ENCODE measurements at places on chromosomes 16 and 17. TPM values are rescaled to one million over a fixed set of nuclear protein-coding genes. Genes with fewer than 3 reads are reported as not detected.

- no peak for DNase-seq
Measured at GRCh38 chr17:75084039-75084660, 3.6 kb upstream of the SLC16A5 start.

DNA sequence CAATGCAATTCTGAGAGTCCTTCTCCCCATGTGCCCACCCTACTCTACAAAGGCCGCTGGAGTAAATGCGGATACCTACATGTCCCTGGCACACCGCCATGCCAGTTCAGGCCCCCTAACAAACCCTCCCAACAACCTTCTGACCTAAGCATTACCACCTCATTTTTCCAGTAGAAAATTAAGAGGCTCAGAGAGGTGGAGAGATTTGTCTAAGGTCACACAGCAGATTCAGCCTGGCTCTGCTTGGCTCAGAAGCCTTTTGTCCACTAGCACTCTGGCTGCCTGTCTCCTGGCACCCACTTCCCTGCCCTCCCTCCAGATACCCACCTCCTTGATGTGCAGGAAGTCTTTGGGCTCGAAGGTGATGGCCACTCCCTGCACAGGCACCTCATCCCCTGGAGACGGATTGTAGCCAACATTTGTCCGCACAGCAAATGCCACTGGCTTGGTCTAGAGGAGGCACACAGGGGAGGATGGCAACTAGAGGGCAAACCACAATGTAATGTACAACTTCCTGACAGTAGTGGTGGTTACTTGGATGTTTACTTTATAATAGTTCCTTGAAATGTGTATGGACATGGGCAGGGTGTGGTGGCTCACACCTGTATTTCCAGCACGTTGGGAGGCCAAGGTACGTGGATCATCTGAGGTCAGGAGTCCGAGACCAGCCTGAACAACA is 10.2 kb downstream of the CACNB1 start:
- no peak for DNase-seq

DNA sequence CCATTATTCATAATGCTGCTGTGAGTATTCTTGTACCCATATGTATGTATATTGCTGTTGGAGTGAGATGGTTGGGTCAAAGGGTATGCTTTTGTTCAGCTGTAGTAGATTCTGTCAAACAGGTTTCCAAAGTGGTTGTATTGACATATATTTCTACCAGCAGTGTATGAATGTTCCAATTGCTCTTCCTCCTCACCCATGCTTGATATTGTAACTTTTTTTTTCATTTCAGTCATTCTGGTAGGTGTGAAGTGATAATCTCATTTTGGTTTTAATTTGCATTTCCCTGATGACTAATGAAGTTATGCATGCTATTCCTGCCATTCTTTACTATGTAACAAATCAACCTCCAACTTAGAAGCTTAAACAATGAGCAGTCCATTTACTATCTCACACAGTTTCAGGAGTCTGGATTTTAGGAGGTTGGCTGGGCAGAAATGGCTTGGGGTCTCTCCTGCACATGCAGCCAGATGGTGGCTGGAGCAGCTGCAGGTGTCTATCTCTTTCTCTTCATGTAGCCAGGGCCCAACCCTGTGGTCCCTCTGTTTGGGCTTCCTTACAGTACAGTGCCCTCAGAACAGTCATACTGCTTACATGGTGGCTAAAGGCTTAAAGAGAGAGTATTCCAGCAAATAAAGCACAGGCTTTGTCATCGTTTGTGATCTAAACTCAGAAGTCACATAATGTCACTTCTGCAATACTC is 21.2 kb downstream of the ERAL1 start:
- no peak for DNase-seq

- DNase-seq, result no peak
Measured at GRCh38 chr16:77169650-77170236, 21.2 kb upstream of the MON1B start.

- no peak for DNase-seq
Measured at GRCh38 chr16:67843343-67843765, 1.2 kb downstream of the THAP11 start.

Gene CHST6
- 0.93 TPM for polyA plus RNA-seq

- no peak for DNase-seq
Measured at GRCh38 chr16:51056331-51056730, 94.7 kb downstream of the SALL1 start.

Gene IL21R
- 0.15 TPM for polyA plus RNA-seq

Gene SLC5A2
- polyA plus RNA-seq, result 40.2 TPM

- DNase-seq, result no peak
Measured at GRCh38 chr17:55386796-55387332, 34.8 kb downstream of the MMD start.

Gene UBTF
- 126 TPM for polyA plus RNA-seq

Gene TEKT3
- 1.6 TPM for polyA plus RNA-seq

- no peak for DNase-seq
Measured at GRCh38 chr16:58009856-58010416, 8.7 kb downstream of the USB1 start.

- DNase-seq, result no peak
Measured at GRCh38 chr17:78739331-78739931, 42.6 kb downstream of the CYTH1 start.

DNA sequence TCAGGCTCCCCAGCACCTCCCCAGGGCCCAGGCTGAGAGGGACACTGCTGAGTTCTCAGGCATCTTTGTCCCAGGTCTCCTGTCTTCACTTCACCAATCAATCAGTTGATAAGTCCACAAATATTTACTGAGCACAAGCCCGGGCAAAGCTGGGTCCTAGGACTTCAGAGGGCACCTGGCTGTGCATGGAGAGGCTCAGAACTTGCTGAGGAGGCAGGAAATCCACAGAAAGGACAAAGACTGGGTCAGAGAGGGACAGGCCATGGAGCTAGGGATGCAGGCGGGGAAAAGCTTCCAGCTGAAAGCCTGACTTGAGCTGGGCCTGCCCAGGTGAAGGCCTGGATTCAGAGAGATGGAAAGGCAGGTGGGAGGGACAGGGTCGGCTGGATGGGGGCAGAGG is 33.2 kb upstream of the C1QL1 start:
- DNase-seq, result no peak

Gene CDH11
- 198 TPM for polyA plus RNA-seq

Gene HOXB13
- not detected for polyA plus RNA-seq

Gene TBC1D3G
- not detected for polyA plus RNA-seq

- no peak for DNase-seq
Measured at GRCh38 chr17:18968345-18968744, 16.4 kb downstream of the SLC5A10 start.

DNA sequence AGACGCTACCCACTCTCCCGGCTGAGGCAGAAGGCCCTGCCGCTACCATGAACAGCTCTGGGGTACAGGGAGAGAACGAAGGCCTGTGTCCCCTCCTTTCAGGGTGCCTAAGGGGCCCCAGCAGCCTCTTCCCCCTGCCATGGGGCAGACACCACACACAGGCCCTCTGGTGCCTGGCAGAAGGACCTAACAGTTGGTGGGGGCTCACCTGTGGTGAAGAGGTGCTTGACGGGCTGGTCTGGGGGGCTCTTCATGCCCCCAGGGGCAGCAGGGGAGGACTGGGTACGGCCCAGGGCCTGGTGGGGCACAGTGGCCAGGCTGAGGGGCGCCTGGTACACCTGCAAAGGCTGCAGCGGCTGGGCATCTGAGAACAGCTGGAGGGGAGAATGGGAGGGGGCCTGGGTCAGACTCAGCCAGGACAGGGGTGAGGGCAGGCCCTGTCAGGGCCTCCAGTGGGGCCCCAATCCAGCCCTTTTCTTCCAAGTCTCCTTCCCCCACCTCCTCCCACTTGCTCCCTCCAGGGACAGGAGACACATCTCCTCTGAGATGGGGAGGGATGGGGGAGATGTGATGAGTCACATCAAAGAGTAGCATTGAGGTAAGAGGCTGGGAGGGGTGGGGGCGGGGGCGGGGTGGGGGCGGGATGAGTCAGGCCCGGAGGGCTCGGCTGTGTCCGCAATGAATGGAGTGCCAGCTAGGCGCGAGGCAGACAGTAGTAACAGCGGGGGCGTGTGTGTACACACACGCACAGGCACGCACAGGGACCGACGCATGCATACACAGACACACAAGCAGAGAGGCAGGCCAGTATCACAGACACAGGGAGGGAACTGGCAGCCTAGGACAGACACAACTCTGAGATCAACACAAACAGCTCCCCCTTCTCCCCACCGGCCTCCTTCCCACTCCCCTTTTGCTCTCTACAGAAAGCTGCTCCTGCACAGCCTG is 16.1 kb downstream of the G6PC3 start:
- DNase-seq, result no peak

Gene TMEM208
- 40.4 TPM for polyA plus RNA-seq

Gene CMTM2
- 0.39 TPM for polyA plus RNA-seq

DNA sequence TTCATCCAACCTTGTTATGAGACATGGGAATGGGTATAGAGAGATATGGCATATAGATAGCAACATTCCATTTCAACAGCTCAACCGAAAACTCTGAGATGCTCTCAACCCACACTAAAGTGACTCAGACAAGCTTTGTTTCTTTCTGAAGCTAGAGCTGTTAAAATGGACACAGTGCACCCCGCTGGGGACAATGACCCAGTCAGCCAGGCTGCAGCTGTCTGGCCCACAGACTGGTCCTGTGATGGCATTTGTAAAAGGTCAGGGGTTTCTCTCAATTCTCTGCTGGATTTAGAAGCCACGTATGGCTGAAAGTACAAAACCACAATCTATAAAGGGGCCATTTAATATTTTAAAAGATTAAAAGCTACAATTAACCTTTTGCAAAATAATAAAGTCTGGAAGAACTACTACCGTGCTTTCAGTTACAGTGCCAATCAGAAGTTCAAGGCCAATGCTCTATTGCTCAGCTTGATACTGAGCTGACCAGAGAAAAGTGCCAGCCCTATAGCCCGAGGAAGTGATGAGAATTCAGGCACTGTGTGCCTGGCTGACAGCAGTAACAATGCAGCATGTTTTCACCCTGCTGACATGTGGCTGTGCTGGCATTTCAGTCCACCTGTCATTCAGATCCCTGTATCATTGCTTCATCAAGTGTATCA is 60.2 kb downstream of the TEX2 start:
- no peak for DNase-seq

- no peak for DNase-seq
Measured at GRCh38 chr17:72413077-72414031, 292.5 kb downstream of the SOX9 start.

DNA sequence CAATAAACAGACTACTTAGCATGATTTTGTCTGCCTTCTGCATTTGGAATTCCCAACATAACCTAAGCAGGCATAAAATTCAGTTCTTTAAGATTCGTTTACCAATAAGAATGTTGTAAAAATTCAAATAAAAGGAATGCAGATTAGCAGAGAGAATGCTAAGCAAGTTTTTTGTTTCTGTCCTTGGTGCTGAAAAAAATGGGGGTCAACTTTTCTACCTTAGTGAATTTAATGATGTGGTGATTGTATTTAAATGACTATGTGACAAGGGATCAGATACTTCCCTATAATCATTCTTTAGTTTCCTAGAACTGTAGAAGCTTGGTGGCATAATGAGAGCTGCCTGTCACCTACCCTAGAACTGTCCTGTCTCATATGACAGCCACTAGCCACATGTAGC is 159.5 kb downstream of the RBFOX1 start:
- DNase-seq, result no peak

Gene MRC2
- polyA plus RNA-seq, result 66.1 TPM

Gene HOXB9
- polyA plus RNA-seq, result 75.3 TPM

Gene CCL1
- not detected for polyA plus RNA-seq

Gene ORC6
- 23.6 TPM for polyA plus RNA-seq

- DNase-seq, result no peak
Measured at GRCh38 chr16:89537549-89537925, 22.9 kb upstream of the RPL13 start.

Gene NR1D1
- polyA plus RNA-seq, result 3.5 TPM

DNA sequence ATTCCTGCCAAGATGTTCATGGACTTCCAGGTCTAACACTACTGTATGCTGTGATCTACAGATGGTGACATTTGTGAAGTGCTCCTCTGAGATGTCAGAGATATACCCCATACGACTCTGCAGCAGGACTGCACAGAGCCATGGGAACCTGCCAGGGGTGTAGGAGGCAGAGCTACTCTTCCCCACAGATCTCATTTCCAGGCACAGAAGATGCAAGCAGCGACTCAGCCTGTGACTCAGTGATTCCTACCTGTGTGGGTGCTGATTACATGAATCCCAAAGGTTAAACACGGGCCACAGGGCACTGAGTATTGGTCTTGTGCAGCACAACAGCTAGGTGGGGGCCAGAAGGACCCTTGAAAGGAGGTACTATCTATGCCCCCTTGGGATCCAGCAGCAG is 137.0 kb upstream of the SOX9 start:
- DNase-seq, result no peak

DNA sequence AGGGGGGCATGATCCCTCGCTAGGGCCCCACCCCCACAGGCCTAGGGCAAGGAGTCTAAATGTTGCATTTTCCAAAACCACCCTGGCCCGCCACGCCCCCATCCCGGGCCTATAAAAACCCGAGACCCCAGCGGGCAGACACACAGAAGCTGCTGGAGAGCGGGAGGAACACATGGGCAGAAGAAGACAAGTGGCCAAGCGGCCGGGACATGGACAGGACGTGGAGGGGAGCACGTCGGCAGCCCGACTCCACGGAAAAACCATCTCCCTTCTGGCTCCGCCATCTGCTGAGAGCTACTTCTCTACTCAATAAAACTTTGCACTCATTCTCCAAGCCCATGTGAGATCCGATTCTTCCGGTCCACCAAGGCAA is 34.1 kb upstream of the ENPP7 start:
- no peak for DNase-seq

- no peak for DNase-seq
Measured at GRCh38 chr16:60816461-60816860, 1219.8 kb downstream of the CDH8 start.

DNA sequence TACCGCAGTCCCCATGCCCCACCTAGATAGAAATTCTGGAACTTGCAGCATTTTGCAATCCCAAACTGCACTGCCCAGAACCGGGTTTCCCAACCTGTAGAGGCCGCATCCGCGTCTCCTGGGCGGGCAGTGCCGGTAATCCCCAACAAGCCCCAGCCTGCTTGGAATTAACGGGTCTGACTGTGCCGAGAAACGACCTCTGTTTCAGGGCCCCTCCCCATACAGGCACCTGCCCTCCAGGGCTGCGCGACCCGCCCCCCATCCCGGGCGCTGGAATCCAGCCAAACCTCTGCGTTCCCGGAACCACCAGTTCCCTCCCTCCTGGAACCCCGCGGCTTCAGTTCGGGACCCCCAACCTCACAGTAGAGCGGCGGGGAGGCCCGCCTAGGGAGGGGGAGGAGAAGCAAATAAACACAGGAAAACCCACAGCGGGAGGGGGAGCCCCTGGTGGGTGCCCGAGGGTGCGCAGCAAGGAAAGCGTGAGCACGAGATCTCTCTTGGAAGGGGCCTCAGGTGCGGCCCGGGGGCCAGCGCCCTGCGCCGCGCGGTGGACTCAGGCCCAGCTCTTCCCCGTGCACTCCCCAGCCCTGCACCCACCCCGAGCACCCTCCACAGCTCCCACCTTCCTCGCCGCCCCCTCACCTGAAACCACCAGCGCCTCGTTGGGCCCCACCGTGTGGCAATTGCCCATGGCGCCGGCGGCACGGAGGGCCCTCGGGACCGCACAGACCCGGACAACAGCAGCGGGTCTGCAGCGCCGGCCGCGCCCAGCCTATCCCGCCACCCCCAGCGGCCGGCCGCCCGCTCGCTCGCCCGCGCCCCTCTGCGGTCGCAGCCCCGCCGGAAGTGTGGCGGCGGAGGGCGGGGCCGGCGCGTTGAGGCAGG is at the start of gene FLOT2:
Gene FLOT2 (minus strand): TSS at position 850 of the 885 bp plus-strand sequence. CDS start 159 bp downstream, at position 691.
- DNase-seq, result no peak

- no peak for DNase-seq
Measured at GRCh38 chr17:45819632-45820031, 25.0 kb upstream of the SPPL2C start.

Data from right renal pelvis (tissue), 4 donors.